ENCODE measurements at places on chromosomes 1 and 21.

- DNase-seq = no peak
Observed at GRCh38 chr1:73065339-73066041, 783.2 kb upstream of the NEGR1 start.

- no peak for DNase-seq
Observed at GRCh38 chr1:227356620-227357146, 38.4 kb upstream of the CDC42BPA start.

DNA sequence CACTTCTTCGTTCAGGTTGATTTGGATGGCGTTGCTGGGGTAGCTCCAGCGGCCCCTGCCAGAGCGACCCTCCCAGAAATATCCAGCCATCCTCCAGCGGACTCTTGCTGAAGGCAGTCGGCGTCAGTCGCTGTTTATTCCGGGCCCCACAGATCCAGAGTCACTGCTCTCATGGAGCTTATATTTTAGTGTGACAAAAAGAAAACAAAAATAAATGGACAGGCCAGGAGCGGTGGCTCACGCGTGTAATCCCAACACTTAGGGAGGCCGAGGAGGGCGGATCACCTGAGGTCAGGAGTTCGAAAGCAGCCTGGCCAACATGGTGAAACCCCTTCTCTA is 791 bp upstream of the CFAP298 start:
- no peak for DNase-seq

DNA sequence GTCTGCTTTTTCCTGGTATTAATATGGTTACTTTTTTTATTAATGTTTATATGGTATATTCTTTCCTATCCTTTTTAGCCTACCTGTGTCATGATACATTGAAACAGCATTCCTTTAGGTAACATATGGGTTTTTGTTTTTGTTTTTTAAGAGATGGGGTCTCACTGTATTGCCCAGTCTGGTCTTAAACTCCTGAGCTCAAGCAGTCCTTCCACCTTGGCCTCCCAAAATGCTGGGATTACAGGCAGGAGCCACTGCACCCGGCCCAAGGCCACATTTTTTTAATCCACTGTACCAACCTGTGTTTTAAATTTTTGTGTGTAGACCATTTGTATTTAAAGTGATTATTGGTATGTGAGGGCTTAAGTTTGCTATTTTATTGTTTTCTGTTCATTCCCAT is 43.1 kb downstream of the PKN2 start:
- no peak for DNase-seq

DNA sequence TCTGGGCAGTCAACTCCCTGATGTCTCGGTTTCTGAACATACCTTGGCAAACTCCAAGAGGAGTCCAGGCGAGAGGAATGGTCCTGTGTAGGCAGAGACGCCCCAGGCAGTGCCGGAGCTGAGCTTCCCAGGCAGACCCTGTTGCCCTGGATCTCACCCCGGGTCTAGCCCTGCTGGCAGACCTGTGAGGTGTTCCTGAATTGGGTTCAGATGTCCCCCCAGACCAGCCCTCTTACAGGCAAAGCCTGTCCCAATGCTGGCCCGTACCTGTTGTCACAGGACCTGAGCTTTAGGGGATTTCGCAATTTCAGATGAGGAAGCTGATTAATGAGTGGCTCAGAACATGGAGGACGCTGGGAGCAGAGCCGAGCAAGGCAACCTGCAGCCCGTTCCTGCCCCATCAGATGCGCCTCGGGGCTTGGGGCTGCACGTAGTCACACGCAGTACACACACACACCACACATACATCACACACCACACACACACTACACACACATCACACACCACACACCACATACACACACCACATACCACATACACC is 38.5 kb upstream of the PDE9A start:
- DNase-seq = peak; percentile 20

DNA sequence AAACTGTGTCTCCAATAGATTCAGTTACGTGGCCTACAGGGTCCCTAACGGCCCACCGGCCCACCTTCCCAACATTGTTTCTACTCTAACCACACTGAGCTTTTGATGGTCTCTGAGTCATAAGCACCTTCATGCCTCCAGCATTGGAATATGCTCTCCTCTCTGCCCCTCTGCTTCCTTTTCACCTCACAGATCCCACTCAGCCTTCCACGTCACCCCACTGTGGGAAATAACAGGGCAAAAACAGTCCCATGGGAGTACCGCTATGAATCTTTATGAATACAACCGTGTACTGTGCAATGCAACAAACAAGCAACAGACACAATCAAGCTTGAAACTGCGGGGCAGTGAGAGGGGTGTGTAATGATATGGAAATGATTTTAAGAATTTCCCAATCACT is 5.3 kb upstream of the SARS1 start:
- no peak for DNase-seq

- no peak for DNase-seq
Observed at GRCh38 chr1:36123356-36123755, 1.7 kb downstream of the COL8A2 start.

DNA sequence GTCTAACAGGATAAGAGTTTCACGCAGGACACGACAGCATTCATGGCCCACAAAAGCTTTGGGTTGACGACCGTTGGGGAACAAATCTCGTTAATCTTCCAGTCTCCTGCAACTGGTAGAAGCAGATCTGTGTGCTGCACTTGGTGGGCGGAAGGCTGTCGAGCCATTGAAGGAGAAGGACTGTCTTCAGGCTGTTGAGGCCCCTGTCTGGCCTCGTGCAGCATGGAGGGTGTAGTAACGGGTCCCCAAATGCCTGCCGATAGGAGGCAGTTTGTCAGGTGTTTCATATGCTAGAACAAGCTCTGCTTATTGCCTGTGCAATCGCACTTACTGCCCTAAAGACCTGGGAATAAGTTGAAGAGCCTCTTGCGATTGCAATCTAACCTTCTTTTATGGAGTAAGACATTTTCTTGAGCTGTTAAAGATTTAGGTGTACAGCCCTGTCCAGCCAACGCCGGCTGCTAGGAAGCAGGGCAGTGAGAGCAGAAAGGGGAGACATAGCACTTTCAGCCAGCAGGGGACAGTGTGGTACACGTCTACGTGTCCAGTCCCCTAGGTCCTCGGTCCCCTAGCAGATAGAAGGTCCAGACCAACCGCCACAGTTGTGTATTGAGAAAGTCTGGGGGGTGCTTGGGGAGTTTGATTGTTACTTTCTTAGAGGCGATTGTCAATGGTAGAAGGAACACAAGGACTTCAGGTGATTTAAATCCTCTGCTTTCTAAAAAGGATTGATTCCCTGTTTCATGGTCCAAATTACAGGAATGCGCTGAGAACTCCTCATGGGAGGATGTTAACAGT is 102.3 kb upstream of the TMPRSS2 start:
- DNase-seq = no peak

- DNase-seq = no peak
Observed at GRCh38 chr1:231072041-231072440, 32.0 kb upstream of the FAM89A start.

GRCh38 chr1:185325413-185325812 is 8.4 kb upstream of the IVNS1ABP start:
- DNase-seq = no peak

DNA sequence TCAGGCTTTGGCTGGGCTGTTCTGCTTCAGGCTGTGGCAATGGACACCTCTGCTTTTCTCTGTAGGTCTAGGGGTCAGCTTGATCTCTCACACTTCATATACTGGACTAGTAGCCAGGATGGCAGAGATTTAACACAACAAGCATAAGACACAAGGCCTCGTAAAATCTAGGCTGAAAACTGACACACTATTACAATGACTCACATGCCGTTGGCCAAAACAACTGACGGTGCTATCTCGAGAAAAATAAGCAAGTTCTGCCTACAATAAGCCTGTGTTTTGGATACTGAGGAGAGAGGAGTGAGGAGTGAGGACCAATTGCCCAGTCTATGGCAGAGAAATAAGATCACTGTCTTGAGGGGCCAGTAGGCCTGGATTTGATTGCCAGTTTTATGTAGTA is 840.7 kb upstream of the ADAMTS5 start:
- no peak for DNase-seq

- no peak for DNase-seq
Observed at GRCh38 chr1:201483373-201483949, 14.5 kb upstream of the PHLDA3 start.

- DNase-seq = no peak
Observed at GRCh38 chr1:91603409-91603808, 102.8 kb downstream of the CDC7 start.

- DNase-seq = no peak
Observed at GRCh38 chr1:75276385-75276784, 142.2 kb downstream of the LHX8 start.

- DNase-seq = no peak
Observed at GRCh38 chr1:1270813-1271212, 2.8 kb downstream of the UBE2J2 start.

DNA sequence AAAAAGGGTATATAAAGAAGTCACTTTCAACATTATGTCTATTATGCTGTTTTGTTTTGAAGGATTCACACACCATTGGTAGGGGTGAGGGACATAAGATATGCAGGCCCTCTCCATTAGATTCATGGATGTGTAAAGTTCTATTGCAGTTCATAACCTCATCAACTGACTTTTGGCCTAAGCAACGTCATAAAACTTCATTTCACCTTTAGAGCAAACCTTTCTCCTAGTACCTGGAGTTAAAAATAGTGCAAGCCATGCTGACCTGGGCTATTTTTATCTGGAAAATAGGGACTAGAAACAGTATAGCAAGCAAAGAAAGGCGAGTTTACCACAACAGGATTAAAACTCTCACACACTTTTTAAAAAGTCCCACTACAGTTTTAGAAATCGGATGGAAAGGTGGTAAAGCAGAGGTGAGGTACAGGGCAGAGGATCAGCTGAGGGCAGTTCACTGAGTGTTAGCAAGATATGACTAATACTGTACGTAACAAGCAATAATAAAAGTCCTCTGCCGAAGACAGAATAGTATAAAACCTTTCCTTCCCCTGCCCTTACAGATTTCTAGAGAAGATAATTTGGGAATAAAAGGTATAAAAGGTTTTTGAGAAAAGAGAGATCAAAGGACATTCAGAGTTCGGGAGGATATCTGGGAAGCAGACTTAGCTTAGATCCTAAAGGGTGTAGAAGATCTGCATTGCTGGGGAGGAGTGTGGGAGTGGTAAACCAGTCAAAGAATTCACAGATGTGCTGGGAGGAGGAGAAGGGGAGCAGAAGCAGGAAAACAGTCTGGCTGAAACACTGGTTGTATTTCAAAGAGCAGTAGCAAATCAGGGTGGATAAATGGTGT is 14.3 kb downstream of the EGLN1 start:
- no peak for DNase-seq

GRCh38 chr1:208557046-208557722 is 313.0 kb upstream of the PLXNA2 start:
- no peak for DNase-seq

- DNase-seq = no peak
Observed at GRCh38 chr1:221394011-221394544, 347.8 kb downstream of the DUSP10 start.

GRCh38 chr1:237664348-237664747 is 226.4 kb downstream of the ZP4 start:
- no peak for DNase-seq

DNA sequence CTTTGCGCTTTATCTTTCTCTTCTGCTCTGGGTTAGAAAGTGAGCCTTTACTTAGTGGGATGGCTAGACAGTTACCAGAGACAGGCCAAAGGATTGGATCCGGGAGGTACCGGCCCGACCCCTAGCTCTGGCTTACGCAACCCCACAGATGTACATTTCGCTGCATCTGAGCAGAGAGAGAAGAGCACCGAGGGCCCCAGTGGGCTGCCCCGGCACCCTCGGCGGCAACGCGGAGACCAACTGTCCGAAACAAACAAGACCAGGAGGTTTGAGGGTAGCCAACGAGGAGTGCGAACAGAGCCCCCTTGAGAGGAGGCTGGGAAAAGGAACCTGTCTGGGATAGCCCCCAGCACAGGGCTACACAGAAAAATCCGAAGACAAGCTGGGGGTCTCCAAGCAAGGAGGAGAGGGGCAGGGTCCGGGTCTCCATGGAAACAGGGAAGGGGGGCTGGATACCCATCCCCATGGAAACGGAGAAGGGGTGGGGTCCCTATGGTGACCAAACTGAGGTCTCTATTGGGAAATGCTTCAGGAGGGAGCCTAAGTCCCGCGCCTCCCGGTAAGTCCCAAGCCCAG is 373 bp downstream of the MTF1 start:
- DNase-seq = peak; percentile 2

DNA sequence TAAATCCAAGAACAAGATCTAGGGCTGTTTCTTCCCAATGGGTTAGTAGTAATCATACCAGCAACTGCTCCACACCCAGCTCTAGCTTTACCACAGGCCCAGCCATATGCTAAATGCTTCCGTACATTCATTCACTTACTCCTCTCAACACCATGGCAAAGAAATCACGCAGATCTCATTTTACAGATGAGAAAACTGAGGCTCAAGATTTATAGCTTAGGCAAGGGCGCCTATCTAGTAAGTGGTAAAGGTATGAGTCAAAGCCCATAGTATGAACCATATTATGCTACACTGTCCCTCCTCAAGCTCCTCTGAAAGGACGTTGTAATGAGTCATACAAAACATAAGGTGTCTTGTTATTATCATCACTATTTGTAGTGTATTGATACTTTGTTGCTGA is 82.2 kb downstream of the NIBAN1 start:
- no peak for DNase-seq

- DNase-seq = no peak
Observed at GRCh38 chr1:119327450-119328155, 41.0 kb upstream of the HAO2 start.

DNA sequence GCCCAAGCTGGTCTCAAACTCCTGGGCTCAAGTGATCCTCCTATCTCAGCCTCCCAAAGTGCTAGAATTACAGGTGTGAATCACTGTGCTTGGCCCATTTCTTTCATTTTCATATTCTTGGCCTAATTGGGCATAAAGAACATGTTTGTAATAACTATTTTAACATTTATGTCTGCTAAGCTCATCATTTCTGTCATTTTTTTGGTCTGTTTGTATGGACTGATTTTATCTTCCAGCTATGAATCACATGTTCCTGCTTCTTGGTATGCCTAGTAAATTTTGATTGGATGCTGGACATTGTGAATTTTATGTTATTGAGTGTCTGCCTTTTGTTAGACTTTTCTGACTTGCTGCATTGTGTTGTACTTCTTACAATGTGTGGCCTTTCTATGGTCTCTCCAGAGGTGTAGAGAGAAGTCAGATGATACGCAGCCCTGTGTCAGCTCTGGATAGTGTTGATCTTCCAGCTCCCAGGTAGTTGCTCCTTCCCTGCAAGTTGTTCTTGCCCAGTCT is 39.0 kb upstream of the PPM1J start:
- no peak for DNase-seq

- no peak for DNase-seq
Observed at GRCh38 chr1:108653431-108654105, 7.3 kb downstream of the HENMT1 start.

- no peak for DNase-seq
Observed at GRCh38 chr1:37631036-37631435, 3.7 kb downstream of the RSPO1 start.

- no peak for DNase-seq
Observed at GRCh38 chr1:53622531-53622930, 116.4 kb downstream of the GLIS1 start.

GRCh38 chr1:198212126-198212525 is 55.3 kb downstream of the NEK7 start:
- DNase-seq = no peak

GRCh38 chr1:82494117-82494516 is 693.4 kb downstream of the ADGRL2 start:
- no peak for DNase-seq

Measured in stimulated activated CD8-positive, alpha-beta memory T cell treated with anti-CD3 and anti-CD28 coated beads, Interleukin-7, amount 100 ng/mL, for 24 hours (primary cell).